ENCODE measurements at places on chromosomes 11 and 22.

- DNase-seq: no peak
Observed at GRCh38 chr22:27207907-27208306, 550.5 kb downstream of the MIAT start.

GRCh38 chr22:24588757-24589481 lies 4.0 kb downstream of the LRRC75B start:
- DNase-seq: no peak

DNA sequence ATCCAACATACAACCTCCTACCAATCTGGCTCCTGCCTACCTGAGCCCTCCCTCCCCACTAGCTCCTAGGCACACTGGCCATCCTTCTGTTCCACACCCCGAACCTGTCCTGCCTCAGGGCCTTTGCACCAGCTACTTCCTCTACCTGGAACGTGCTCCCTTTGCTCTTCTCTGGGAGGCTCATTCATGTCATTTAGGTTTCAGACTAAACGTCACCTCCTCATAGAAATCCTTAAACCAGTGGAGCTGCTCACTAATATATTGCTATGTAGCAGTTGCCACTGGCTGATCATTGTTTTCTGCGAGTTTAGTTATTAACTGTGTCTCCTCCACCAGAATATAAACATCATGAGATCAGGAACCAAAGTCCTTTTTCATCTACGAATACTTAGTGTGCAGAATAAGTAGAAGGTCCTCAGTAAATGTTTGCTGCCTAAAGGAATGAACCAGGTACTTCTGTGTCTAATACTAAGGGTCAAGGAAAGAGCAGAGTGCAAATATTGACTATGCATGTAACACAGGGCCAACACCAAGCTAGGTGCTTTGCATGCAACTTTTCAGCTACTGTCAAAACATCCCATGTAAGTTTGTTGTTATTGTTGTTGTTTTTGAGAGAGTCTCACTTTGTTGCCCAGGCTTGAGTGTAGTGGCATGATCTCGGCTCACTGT lies 277.6 kb upstream of the SYN3 start:
- no peak for DNase-seq

DNA sequence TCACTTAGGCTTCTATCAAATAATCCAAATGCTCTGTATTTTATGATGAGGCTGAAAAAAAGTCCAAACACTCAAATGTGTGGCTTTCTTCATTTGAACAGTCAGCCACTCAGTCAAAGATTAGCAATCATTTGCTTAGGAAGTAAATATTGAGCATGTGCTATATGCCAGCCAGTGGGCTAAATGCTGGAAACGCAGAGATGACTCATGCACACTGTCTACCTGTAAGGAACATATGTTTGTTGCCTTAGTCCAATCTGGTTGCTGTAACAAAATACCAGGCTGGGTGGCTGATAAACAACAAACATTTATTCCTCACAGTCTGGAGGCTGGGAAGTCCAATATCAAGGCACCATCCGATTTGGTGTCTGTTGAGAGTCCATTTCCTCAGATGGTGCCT lies 617.3 kb downstream of the NTM start:
- DNase-seq: no peak

GRCh38 chr11:76443268-76443980 lies 1.4 kb upstream of the EMSY start:
- peak; percentile 4 for DNase-seq

Data from HCEC 1CT (cell line).